ENCODE measurements at places on chromosomes 16 and 17.
A peak's percentile ranks its signal among the peaks of the same experiment; 100 is the strongest.

DNA sequence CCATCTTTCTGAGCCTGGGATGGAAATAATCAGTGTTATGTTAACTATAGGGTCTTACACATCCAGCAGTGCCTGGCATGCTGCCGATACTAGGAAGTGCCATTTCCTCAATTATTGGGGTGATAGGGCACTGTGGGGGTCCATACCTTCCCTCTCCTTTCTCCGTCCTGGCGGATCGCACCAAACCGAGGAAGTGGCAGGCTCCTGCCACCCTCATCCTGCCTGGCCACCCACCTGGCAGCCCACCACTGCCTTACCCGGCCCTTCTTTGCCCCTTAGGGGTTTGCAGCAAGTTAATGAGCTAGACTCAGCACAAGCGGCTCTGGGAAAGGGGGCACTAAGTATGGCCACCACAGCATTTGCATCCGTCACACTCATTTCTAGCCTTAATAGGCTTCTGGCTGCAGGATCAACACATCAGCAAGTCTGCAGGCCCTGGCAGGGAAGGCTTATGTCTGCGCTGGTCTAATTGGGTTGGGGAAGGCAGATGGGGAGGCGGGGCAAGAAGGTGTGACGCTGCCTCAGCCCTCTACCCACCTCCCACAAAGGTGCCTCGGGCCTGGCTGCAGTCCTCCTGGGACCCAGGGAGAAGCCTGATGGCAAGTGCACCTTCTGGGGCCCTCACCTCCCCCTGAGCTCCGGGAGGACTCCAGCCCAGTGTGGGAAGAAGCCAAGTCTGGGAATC, 28.6 kb downstream of the DCAKD start:
- DNase-seq = no peak

DNA sequence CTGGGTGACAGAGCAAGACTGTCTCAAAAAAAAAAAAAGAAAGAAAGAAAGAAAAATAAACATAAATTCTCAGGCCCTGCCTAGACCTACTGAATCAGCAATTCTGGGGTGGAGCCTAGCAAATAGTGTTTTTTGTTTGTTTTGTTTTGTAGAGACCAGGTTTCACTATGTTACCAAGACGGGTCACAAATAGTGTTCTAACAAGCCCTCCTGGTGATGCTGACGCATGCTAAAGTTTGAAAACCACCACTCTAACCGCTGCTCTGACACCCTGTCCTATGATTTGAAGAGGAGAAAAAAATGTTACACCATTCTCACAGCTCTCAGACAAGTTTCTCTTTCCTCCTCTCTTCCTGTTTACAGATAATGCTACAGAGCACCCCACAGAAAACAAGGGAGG, 1.5 kb downstream of the MRPL10 start:
- no peak for DNase-seq

DNA sequence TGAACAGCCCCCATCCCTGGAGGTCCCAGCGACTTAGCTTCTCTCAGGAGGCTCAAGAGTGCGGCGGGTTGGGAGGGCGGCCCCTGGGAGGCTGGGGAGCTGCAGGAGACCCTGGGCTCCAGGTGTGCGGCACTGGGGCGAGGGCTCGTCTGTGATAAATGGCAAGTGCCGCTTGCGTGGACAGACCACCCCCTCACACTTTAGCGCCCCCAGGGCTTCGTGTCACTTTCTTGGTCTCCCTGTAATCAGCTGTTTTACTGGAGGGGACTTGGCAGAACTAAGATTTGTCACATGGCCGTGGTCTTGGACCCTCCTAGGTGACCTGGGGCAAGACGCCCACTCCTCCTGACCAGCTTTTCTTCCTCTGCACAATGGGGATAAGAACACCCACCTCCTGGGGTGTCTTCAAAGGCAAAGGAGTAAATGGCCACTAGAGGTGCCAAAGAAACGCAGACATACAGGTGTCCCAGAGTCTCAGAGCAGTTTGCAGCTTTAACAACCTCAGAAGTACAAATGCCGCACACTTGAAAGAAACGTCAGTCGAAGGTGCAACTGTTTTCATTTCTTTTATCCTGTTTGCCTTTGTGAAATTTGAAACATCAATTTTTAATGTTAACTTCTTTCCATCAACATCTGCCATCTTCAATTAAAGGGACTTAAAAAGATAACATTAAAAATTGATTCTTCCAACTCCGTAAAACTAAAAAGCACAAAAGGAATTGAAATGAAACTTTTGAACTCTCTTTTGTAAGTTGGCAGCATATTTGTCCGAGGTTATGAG, 946 bp downstream of the OSGIN1 start:
- DNase-seq = peak; percentile 70

- DNase-seq = peak; percentile 33
These were observed 356.3 kb upstream of the SOX9 start for GRCh38 chr17:71764505-71764904.

- no peak for DNase-seq
These were observed 464.4 kb downstream of the CDH11 start for GRCh38 chr16:64657316-64658011.

GRCh38 chr16:2512735-2513404, 882 bp upstream of the ATP6V0C start:
- no peak for DNase-seq

DNA sequence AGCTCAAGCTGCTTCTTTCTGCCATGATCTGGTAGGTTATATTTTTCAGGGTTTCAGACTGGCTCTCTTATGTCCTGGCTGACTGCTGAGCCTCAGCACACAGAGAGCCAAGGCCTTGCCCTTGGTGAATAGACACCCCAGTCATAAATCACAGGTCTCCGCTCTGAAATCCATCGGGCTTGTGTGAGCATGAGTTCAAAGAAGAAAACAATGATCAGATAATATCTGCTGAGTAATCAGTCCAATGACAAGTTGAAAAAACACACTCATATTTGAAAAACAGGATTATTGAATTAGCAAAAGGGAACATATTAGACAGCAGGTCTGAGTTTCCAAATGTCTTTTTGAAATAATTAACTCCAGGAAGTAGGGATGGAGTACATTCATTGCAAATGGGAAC, 51.1 kb upstream of the NDRG4 start:
- no peak for DNase-seq

- peak; percentile 72 for DNase-seq
These were observed 7.4 kb upstream of the DHRS7B start for GRCh38 chr17:21119247-21119918.

- DNase-seq = no peak
These were observed 106.3 kb downstream of the PRKCB start for GRCh38 chr16:23941963-23942564.

DNA sequence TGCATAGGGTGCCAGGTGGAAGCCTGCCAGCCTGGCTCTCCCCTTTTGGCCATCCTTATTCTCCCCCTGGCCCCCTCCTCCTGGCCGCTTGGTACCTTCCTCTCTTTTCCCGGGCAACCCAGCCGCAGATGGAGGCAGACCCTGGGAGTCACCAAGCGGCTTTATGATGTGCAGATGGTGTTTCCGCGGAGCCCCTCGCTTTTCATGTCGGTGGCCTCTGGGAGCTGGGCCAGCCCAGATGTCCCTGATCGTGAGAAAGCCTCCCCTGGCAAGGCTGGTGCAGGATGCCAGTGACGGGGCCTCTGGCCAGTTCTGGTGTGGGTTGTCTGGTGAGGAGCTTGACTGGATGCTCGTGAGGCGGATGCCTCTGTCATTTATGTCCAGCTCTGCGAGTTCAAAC, 18.0 kb upstream of the BRD7 start:
- no peak for DNase-seq

GRCh38 chr16:1972490-1972877, 631 bp downstream of the TBL3 start:
- DNase-seq = peak; percentile 60

DNA sequence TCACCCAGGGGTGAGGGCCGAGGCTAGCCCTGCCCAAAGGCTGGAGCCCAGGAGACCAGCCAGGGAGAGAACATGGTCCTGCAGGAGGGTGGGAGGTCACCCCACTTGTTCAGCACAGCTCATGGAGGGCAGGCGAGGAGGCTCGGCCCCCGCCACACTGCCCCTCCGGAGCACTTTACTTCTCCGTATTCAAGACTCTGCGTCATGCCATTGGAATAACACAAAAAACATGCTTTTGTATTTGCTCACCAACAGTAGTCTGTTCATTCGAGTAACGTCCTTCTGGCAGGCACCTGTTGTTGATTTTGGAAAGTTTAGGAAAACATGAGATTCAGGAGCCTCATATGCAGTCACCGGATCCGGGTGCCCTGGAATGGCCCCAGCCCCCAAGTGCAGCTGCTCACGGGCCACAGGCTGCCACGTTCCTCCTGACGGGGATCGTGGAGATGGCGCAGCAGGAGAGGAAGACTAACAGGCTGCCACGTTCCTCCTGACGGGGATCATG, 81.1 kb upstream of the DNAH17 start:
- DNase-seq = no peak

GRCh38 chr17:45895969-45896785, 1.8 kb downstream of the MAPT start:
- DNase-seq = no peak

- DNase-seq = no peak
These were observed 12.1 kb downstream of the NDUFAF8 start for GRCh38 chr17:81251094-81251708.

DNA sequence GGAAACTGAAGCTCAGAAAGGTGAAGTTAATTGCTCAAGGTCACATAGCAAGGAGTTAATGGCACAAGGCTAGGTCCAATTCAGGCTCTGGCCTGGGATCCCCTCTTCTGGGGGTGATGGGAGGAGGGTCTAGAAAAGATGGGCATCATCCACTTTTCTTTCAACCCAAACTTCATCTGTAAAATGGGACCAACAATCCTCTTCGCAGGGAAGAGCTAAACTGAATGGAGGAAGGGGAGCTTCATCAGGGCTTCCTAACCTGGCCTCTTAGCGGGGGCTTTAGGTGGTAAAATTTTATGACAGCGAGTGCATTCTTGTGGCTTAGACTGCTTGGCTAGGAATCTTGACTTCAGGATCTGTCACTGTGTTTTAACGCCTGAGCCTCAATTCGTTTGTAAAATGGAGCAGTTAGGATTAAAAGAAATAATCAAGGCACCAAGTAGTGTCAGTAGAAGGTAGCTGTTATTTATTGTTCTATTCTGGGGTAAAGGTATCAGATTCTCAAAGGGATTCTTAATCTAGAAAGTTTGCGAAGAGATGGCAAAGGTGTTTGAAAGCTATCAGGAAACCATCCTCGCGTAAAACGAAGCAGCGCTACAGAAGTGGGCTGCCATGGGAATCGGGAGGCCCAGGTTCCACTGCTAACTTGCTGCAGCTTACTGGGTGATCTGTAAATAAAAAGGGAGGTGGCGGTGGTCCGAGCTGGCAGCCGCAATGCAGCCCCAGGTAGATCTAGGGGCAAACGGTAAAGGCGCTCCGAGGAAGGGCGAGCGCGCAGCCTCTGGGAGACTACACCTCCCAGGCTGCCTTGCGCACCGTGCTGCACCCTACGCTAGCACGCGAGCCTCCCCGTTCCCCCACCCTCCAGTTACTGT, 1.5 kb upstream of the SRCAP start:
- no peak for DNase-seq

DNA sequence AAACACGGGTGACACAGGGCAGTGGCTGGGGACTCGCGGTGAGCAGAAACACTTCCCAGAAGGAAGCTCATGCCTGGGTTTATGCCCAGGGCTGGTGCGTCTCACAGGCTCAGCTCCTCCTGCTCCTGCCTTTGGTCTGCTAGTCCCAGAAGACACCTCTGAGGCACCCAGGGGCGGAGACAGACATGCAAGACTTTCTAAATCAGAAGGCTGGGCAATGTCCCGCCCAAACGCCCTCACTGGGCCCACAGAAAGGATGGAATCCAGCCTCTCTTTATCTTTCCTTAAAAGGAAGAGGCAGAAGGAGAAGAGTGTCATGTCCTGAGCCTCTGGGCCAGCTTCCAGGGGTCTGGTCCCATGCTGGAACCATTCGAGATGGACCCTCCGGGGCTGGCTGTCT, 197.7 kb upstream of the RPL38 start:
- DNase-seq = no peak

DNA sequence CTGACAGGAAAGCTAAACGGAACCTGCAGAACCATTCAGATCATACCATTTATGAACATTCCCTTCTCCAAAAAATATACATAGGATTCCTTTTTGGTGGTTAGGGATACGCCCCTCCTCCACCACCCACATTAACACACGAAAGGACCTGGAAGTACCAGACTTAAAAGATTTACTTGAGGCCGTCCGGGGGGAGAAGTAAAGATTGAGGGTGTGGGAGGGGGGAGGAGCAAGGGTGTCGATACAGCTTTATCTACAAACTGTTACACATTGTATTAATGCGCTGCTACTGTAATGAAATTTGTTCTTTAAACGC, 537 bp downstream of the PALB2 start:
- DNase-seq = no peak

DNA sequence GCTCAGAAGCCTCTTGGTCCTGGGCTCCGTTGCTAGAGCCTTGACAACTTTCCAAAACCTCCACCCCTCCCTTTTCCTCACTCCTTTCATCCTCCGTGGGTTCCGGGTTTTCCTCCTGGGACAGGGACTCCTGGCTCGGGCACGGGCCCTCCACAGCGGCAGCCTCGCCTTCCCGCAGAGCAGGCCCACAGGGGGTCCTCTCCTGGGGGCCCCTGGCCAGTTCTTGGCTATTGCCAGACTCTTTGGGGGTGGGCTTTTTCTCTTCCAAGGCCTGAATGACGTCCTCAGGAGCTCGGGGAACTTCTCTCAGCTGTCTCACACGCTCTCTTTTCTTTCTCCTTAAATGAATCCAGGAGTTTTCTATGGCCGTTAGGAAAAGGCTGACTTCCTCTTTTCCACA, 19.3 kb upstream of the MNT start:
- DNase-seq = no peak

- peak; percentile 8 for DNase-seq
These were observed 196.4 kb upstream of the KIF2B start for GRCh38 chr17:53626286-53626685.

DNA sequence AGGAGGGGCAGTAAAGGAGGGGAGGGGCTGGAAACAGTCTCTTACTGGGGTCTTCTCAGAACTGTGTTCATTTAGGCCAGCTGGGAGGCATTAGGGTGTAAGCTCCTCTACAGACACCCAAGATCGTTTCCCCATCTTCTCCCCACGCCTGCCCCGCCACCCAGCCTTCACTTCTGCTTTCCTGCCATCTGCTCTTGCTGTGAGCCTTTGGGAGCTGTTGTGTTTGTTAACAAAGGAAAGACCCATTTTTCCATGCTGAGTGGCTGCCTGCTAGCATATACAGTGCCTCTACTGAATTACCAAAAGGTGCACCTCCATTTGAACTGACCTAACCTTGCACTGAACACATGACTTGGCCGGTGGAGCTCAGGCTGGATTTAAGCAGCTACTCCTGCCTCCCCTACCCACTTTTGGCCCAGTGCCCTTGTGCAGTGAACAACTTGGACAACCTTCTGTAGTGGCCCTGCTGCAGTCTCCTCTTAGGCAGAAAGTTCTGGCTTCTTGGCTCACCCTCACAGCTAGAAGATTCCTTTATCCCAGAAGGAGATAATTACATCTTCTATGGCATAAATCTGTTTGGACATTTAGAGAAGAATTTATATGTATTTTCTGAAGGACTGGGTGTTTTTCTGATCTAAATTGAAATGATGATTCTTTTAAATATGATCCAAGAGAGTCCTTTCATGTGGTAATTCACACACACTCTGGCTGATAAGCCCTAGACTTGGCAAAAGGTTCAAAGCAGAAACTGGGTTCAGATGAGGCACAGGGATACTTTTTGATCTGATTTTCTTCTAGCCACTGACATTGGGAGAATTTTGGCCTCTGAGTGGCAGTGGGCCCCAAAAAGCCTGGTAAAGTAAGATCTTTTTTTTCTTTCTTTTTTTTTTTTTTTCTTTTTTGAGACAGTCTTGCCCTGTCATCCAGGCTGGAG, 81.9 kb upstream of the HNF1B start:
- no peak for DNase-seq

Measured in hepatocyte (in vitro differentiated cells).